ENCODE measurements at places on chromosomes 13 and 19.

- DNase-seq = no peak
Observed at GRCh38 chr19:15110418-15110815, 3.2 kb downstream of the SYDE1 start.

- DNase-seq = no peak
Observed at GRCh38 chr13:20492641-20493040, 33.0 kb downstream of the CRYL1 start.

- DNase-seq = no peak
Observed at GRCh38 chr13:45051315-45051714, 62.0 kb downstream of the GPALPP1 start.

- DNase-seq = peak; percentile 39
Observed at GRCh38 chr19:21482863-21483276, 22.5 kb upstream of the ZNF429 start.

DNA sequence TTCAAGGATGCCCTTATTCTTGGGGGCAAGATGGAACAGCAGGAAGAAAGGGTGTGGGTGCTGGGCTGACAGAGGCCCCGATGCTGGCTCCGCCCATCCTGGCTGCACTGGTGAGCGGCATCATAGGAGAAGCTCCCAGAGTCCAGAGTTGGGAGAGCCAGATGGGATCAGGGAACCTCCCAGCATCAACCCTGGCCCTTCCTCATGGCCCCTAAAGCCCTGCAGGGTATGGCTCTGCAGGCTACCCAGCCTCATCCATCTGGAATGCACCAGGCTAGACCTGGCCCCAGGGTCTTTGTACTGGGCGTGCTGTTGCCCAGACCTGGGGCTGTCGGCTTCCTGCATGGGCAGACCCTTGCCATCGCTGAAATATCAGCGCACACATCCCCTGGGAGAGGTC, 7.9 kb upstream of the ELL start:
- no peak for DNase-seq

DNA sequence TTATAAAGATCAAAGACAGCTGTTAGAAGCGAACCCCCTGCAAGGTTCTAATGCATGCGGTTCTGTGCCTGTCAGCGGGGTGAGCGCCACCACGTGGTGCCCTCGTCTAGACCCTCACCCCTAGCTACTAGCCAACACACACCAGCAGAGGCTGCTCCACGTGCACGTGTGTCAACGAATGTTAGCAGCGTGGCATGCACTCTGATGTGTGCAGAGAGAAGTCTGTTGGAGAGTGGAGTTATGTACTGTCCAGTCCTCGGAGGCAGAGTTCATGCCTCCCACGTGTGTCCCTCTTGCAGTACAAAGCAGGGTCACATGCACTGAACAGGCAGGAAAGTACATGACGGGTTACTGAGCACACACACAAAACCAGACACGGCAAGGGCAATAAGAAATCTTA, 75.0 kb upstream of the SLC15A1 start:
- no peak for DNase-seq

- no peak for DNase-seq
Observed at GRCh38 chr13:53683146-53683545, 654.5 kb downstream of the OLFM4 start.

DNA sequence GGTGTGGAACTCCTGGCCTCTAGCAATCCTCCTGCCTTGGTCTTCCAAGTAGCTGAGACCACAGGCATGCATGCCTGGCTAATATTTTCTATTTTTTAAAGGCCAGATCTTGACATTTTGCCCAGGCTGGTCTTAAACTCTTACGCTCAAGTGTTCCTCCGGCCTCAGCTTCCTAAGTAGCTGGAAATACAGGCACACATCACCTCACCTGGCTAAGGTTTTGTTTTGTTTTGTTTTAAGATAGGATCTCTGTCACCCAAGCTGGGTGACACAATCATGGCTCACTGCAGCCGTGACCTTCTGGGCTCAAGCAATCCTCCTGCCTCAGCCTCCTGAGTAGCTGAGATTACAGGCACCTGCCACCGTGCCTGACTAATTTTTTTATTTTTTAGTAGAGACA, 5.5 kb upstream of the RLN3 start:
- no peak for DNase-seq

DNA sequence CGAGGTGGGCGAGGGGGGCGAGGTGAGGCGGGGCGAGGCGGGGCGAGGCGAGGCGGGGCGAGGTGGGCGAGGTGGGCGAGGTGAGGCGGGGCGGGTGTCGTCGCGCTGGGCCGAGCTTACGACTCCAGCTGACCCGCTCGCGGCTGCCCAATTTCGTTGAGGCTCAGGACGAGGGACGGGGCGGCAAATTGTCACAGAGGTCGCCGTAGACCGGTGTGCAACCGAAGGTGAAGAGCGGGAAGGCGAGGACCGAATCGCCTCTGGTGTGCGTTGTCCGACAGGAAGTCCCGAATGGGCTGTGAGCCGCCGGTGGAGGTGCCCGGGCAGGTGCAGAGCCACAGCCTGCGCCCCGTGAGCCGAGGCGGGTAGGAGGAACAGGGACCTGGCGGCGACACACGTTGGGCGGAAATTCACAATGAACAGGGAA, at the start of gene LACC1:
Gene LACC1, plus strand, starts transcription at position 150 of the 427 bp plus-strand sequence. CDS start 1,082 bp downstream, outside the sequence.
- no peak for DNase-seq

DNA sequence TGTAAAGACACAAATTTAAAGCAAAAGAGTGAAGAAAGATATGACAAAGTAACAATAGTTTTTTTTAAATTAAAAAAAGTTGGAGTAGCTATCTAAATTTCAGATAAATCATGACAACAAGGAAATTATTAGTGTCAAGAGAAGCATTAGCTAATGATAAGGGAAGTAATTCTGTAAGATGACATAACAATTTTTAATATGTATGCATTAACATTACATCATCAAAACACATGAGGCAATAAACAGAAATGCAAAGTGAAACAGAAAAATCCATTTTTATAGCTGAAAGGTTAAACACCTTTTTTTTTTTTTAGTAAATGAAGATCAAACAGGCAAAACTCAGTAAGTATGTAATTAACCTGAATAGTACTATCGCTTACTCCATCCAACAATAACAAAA, 804.9 kb upstream of the PRR20A start:
- DNase-seq = no peak

- DNase-seq = no peak
Observed at GRCh38 chr13:108677806-108678205, 48.4 kb downstream of the MYO16 start.

DNA sequence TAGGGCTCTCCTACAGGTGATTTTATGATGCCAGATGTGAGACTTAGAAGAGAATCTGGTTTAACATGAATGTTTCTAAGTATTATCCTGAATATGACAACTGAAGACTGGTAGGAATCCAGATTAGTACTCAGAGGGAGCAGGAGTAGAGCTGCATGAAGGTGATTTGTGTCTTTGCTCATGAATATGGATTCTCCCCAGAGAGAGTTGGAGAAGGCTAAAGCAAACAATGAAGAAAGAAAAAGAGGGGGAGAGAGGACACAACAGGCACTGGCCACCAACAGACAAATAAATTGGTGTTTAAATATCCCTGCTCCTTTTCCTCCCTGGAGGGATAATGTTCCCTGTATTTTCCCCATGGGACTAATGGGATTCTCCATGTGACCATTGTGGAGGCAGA, 427.0 kb upstream of the KLF12 start:
- DNase-seq = no peak

- no peak for DNase-seq
Observed at GRCh38 chr13:36919171-36919832, 736 bp downstream of the SMAD9 start.

GRCh38 chr19:17540174-17540573, 15.3 kb upstream of the COLGALT1 start:
- DNase-seq = no peak

- DNase-seq = no peak
Observed at GRCh38 chr13:25686831-25687470, 315.2 kb downstream of the ATP8A2 start.

DNA sequence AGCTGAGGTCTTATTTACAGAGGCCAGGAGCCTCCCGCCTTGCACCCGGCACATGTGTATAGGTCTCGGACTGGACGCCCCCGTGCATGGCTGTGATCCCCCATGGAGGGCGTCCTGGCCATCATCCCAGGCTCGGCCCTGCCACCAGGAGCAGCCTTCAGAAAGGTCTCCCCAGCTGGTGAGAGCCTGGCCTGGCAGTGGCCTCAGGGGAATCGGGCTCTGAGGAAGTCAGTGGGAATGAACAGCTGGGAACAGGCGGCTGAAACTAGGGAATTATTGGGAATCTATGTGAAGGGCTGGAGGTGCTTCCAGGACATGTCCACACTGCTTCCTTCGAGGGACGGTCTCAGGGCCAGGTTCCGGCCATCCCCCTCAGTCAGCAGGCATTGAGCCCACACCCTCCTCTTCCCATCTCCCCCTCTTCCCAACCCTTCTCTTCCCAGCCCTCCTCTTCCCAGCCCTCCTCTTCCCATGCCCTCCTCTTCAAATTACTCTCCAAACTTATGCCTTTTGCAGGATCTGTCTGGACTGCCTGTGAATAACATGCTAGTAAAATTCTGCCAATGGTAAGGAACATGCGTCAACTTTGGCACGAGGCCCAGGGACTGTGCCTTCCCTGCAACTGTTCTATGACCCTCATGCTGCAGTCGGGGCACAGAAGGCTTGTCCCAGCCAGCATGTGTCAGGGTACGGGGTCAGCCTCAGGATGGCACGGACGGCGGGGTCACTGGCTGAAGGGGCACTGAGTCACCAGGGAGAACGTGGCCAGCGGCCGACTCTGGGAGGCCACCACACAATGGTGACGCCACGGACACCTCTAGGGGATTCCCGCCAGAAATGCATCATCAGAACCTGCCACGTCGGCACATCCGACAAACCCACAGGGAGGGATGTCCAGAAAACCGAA, 24.2 kb upstream of the C13orf46 start:
- no peak for DNase-seq

DNA sequence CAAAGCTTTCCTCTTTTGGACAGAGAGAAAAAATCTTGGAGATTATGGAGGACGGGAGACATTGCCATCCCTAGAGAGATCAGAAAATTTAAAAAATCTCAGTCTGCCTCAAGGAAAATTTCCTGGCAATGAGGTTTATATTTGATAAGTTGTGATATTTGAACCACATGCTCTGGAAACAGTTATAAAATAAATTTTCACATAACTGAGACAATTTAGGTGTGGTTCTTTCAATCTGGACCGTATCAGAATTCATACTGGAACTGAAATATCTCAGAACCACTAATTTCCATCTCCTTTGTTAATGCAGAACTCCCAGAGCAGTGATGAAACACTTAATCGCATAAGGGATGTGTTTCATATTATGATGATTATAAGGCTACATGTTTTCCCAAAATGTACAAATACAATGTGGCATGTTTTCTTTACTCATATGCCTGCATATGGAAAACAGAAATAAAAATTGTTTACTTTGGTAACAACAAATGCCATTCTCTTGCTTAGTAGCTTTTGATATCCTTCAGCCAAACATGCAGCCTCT, 13.7 kb downstream of the UBE2L5 start:
- no peak for DNase-seq

GRCh38 chr13:75402787-75403186, 79.2 kb downstream of the TBC1D4 start:
- DNase-seq = no peak

- no peak for DNase-seq
Observed at GRCh38 chr19:39200803-39201115, 3.3 kb downstream of the SYCN start.

DNA sequence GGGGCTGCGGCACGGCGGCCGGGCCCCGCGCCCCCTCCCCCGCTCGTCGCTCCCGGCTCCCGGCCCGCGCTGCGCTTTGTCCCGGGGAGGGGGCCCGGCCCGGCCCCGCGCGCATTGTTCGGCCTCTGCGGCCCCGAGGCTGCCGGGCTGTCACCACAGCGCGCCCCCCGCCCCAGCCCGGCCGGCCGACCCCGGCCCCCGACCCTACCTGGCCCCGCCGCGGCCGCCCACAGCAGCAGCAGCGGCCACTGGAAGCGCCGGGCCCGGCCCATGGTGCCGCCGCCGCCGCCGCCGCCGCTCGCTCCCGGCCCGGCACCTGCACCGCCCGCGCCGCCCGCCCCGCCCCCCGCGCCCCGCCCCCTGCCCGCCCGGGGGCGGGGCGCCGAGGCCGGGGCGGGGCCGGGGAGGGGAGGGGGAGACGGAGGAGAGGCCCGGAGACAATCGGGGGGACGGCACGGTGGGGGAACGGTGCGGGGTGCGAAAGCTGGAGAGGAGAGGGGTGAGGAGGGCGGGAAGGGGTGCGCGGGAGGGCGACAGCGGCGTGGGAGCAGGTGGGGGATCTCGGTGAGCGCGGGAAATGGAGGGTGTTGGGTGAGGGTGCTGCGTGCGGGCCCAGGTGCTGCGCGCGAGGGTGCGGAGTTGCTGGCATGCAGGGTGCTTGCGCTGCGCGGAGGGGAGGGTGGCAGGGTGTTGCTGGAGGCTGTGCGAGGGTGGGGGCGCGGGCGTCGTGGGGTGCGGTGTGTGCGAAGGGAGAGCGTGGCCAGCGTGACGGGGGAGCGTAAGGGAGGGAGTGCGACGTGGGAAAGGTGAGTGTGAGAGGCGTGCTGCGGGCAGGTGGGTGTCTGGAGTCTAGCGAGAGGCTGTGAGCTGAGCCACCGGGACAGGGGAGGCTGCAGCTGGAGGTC, at the start of gene CADM4:
Gene CADM4, minus strand, starts transcription at position 332 of the 905 bp plus-strand sequence. Its CDS starts 60 bp downstream, at position 272.
- DNase-seq = peak; percentile 6

GRCh38 chr13:28031896-28032288, 43.4 kb upstream of the URAD start:
- DNase-seq = no peak

- DNase-seq = no peak
Observed at GRCh38 chr19:49430678-49431329, 5.6 kb downstream of the GFY start.

GRCh38 chr13:98484289-98485219, 92.4 kb downstream of the STK24 start:
- peak; percentile 61 for DNase-seq

- DNase-seq = no peak
Observed at GRCh38 chr13:40252241-40252640, 414.2 kb downstream of the FOXO1 start.

GRCh38 chr19:8361921-8362793, 1.8 kb upstream of the ANGPTL4 start:
- DNase-seq = peak; percentile 31

GRCh38 chr13:49740870-49741269, 49.6 kb upstream of the EBPL start:
- no peak for DNase-seq

DNA sequence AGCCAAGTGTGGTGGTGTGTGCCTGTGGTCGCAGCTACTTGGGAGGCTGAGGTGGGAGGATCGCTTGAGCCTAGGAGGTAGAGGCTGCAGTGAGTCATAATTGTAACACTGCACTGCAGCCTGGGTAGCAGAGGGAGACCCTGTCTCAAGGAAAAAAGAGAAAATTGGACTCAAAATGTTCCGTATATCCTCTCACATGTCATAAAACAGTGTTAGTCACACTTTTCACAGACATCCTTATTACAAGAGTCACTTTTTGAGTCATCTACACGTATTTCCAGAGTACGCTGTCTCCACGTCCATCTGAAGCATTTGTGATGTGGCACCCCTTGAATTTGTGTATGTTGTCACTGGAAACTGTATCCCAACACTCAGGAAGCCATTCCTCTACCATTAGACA, 133.0 kb downstream of the SIPA1L3 start:
- no peak for DNase-seq

GRCh38 chr13:28631801-28632200, 27.1 kb upstream of the POMP start:
- no peak for DNase-seq
